ENCODE measurements at places on chromosomes 6 and 20. TPM values are rescaled to one million over a fixed set of nuclear protein-coding genes. Genes with fewer than 3 reads are reported as not detected.

- H3K27ac ChIP-seq, result no peak overlapping the region
- H3K4me1 ChIP-seq, result no peaks in the 10 kb centered on the region
- DNase-seq, result no peak
- H3K36me3 ChIP-seq, result no peaks in the 10 kb centered on the region
- H3K27me3 ChIP-seq, result no peaks in the 10 kb centered on the region
These were observed 36.1 kb upstream of the PAQR8 start for GRCh38 chr6:52325695-52326471.

DNA sequence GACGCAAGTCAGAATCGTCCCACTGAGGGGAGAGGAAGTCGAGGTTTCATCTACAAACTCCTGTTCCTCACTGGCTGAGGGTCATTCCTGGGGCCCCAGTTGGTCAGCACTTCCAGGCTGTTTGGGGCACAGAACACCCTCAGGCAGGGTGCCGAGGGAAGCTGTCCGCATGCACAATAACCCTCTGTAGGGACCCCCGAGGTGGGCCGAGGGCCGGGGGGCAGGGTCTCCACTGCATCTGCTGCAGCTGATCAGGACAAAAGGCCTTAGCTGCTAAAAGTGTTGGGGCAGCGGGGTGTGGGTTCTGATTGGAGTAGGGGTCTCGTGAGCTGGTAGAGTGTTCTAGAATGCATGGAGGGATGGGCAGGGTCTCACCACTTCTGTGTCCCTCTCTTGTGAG is 125.1 kb downstream of the TOX2 start:
- H3K27ac ChIP-seq, result no peak overlapping the region
- H3K36me3 ChIP-seq, result no peaks in the 10 kb centered on the region
- peaks cover 33% of the 10 kb centered on the region for H3K27me3 ChIP-seq

GRCh38 chr20:12623870-12624269 is 384.9 kb upstream of the SPTLC3 start:
- no peak for DNase-seq
- H3K4me1 ChIP-seq, result no peaks in the 10 kb centered on the region
- no peak overlapping the region for H3K27ac ChIP-seq
- H3K27me3 ChIP-seq, result no peaks in the 10 kb centered on the region

GRCh38 chr6:91407706-91408105 is 820.8 kb upstream of the MAP3K7 start:
- no peak overlapping the region for H3K27ac ChIP-seq
- no peak overlapping the region for H3K4me3 ChIP-seq
- H3K4me1 ChIP-seq, result no peaks in the 10 kb centered on the region
- no peaks in the 10 kb centered on the region for H3K36me3 ChIP-seq
- no peak for DNase-seq

DNA sequence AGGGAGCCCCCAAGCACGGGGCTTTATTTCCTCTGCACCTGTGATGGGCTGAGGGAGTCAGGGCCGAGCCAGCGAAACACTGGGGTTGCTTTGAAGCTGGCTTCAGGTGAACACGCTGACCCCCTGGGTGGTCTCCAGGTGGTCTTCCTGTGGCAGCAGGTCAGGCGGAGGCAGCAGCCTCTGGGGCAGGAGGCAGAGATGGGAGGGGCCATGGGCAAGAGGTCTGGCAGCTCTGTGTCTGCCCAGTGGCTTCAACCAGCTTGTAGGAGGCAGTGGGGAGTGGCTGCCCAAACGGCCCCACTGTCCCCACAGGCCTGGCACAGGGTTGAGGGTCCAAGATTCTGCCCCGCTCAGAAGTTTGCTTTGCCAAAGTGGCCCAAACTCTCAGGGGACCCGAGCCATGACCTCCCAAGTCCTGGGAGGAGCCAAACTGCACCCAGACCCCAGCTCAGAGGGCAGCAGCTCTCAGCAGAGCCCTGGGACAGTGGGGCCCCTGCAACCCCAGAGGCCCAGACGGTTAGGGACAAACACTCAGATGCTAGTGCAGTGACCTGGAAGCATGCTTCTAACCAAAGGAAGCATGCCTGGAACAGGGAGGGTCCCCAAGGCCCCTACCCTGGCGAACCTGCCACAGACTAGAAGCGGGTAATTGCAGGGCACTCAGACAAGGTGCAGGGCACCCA is 15.3 kb downstream of the NTSR1 start:
- no peaks in the 10 kb centered on the region for H3K4me1 ChIP-seq
- H3K27me3 ChIP-seq, result peaks cover 70% of the 10 kb centered on the region
- no peak for DNase-seq
- no peak overlapping the region for H3K27ac ChIP-seq
- no peak overlapping the region for H3K4me3 ChIP-seq

DNA sequence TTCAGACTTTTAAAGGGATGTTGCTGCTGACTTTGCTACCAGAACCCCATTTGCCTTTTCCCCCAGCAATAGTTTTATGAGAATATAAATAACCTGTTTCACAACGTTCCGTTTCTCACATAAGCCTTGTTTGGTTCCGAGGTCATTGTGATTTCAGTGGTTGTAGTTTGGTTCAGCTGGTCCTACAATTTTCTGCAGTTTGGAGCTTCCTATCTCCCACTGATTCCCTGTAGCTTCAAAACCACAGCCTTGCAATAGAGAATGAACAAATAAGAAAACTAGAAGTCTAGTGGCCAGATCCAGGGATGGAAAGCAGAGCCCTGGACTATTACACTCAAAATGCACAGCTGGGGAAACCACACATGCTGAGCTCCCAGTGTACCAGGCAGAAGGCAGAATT is 24.1 kb upstream of the SH3BGRL2 start:
- H3K27ac ChIP-seq, result no peak overlapping the region
- H3K4me1 ChIP-seq, result peaks cover 17% of the 10 kb centered on the region
- no peak overlapping the region for H3K4me3 ChIP-seq
- no peak for DNase-seq

DNA sequence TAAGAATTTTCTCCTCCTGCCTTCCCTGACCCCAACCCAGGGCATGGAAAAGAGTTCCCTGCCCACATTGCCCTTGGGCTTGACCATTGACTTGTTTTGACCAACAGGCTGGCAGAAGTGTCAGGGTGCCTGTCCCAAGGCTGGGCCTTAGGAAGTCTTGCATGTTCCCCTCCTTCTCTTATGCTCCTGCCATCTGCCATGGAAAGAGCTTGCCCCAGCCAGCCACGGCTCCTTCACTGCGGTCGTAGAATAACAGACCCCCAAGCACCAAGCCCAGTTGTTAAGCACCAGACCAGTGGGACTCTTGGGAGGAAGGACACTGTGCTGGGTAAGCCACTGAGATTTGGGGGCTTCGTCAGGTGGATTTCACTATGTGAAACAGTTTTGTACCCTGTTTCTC is 53.6 kb downstream of the SNX5 start:
- H3K4me3 ChIP-seq, result no peak overlapping the region
- no peaks in the 10 kb centered on the region for H3K36me3 ChIP-seq
- no peak overlapping the region for H3K27ac ChIP-seq
- H3K27me3 ChIP-seq, result no peaks in the 10 kb centered on the region
- H3K4me1 ChIP-seq, result peaks cover 25% of the 10 kb centered on the region
- DNase-seq, result no peak

GRCh38 chr6:147117011-147117410 is 87.2 kb upstream of the STXBP5 start:
- H3K27me3 ChIP-seq, result no peaks in the 10 kb centered on the region
- peaks cover 8% of the 10 kb centered on the region for H3K4me1 ChIP-seq
- peak overlapping the region; percentile 64 for H3K4me3 ChIP-seq
- no peaks in the 10 kb centered on the region for H3K36me3 ChIP-seq
- no peak for DNase-seq

- H3K4me1 ChIP-seq, result no peaks in the 10 kb centered on the region
- no peak for DNase-seq
- no peak overlapping the region for H3K27ac ChIP-seq
- H3K4me3 ChIP-seq, result no peak overlapping the region
- no peaks in the 10 kb centered on the region for H3K36me3 ChIP-seq
These were observed 251.1 kb upstream of the SOX4 start for GRCh38 chr6:21342501-21342900.

DNA sequence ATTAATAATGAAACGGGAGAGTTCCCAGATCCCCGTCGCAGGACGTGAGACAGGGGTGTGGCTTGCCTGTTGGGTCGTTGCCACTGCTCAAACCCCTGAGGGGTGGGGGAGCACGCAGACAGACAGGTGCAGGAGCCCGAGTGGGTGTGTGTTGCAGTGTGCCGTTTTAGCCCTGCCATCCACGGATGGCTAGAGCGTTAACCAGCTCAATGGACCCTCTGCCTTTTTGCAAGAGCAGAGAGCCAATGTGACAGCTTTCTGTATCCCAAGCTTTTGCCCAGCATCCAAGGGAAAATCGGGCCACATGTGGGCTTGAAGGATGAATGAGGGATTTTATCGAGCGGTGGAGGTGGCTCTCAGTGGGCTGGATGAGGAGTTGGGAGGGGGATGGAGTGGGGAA is 237.9 kb downstream of the TSHZ2 start:
- H3K36me3 ChIP-seq, result no peaks in the 10 kb centered on the region
- no peaks in the 10 kb centered on the region for H3K4me1 ChIP-seq
- H3K4me3 ChIP-seq, result no peak overlapping the region
- no peak for DNase-seq
- no peak overlapping the region for H3K27ac ChIP-seq

DNA sequence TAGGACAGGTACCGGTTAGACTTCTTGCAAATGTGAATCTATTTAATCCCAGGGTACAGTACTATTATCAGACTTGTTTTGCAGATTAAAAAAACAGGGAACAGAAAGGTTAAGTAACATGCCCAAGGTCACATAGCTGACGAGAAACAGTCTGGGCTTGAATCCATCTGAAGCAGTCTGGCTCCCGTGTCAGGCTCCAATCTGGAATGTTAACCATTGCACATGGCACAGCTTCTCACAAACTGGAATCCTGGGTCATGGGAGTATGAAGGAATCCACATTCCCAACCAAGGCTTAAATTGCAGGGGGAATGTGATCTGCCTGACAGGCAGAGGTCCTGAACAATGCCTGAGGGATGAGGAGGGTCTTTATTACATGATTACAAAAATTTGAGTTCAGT is 187.5 kb upstream of the SPTLC3 start:
- H3K36me3 ChIP-seq, result no peaks in the 10 kb centered on the region
- DNase-seq, result no peak
- H3K27me3 ChIP-seq, result no peaks in the 10 kb centered on the region
- H3K4me3 ChIP-seq, result no peak overlapping the region
- no peak overlapping the region for H3K27ac ChIP-seq

DNA sequence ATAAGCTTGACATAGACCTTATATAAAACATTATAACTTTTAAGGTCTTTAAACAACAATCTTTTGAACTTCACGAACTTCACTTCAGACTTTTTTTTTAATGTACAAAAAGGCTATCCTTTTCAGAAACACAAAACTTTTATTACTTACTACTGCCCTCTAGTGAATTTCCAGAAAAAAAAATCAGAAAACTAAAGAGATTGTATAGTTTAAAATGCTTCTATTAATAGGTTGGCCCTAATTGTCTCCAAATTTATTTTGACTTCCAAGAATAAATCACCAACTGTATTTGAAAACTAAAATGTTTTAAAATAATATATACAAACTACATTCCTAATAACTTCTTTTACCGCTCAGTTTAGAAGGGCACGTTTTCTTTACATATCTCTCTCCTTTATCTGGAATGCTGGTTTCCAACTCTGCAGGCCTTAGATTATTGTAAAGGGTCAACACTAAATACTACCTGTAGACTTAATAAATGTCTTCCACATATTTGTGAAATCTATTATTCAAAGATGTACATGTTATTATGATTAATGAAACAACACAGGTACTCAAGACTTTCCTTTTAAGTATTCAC is 66.8 kb downstream of the LMBRD1 start:
- H3K27me3 ChIP-seq, result no peaks in the 10 kb centered on the region
- no peaks in the 10 kb centered on the region for H3K4me1 ChIP-seq
- no peak overlapping the region for H3K4me3 ChIP-seq
- H3K36me3 ChIP-seq, result no peaks in the 10 kb centered on the region
- H3K27ac ChIP-seq, result no peak overlapping the region

GRCh38 chr6:150025201-150025917 is at the start of gene RAET1L:
Gene RAET1L, minus strand, starts transcription at chr6:150025532. Its CDS starts 61 bp downstream, at chr6:150025471.
- peaks cover 9% of the 10 kb centered on the region for H3K4me1 ChIP-seq
- no peaks in the 10 kb centered on the region for H3K36me3 ChIP-seq
- DNase-seq, result peak; percentile 95
- peaks cover 44% of the 10 kb centered on the region for H3K27me3 ChIP-seq
- H3K4me3 ChIP-seq, result peak within 1 kb of the TSS; percentile 48

- no peaks in the 10 kb centered on the region for H3K36me3 ChIP-seq
- DNase-seq, result no peak
- H3K27ac ChIP-seq, result no peak overlapping the region
- no peaks in the 10 kb centered on the region for H3K27me3 ChIP-seq
- H3K4me3 ChIP-seq, result no peak overlapping the region
- no peaks in the 10 kb centered on the region for H3K4me1 ChIP-seq
These were observed 669.2 kb downstream of the PRKN start for GRCh38 chr6:162058281-162058875.

GRCh38 chr20:61280217-61280980 is 28.3 kb downstream of the CDH4 start:
- no peaks in the 10 kb centered on the region for H3K27me3 ChIP-seq
- no peaks in the 10 kb centered on the region for H3K4me1 ChIP-seq
- H3K4me3 ChIP-seq, result no peak overlapping the region
- peak; percentile 64 for DNase-seq

Gene OTOR
- total RNA-seq, result not detected

Gene AVP
- total RNA-seq, result not detected

Gene SLC13A3
- total RNA-seq, result 1.8 TPM

Gene CRISP3
- not detected for total RNA-seq

Gene FAXC
- 1.1 TPM for total RNA-seq

Data from osteoblast (primary cell).